Activated T-cell treated with anti-CD3 and anti-CD28 coated beads, Interleukin-2, amount 50 U/mL, for 1 hour (primary cell): ENCODE measurements at places on chromosomes 1 and 21.

DNA sequence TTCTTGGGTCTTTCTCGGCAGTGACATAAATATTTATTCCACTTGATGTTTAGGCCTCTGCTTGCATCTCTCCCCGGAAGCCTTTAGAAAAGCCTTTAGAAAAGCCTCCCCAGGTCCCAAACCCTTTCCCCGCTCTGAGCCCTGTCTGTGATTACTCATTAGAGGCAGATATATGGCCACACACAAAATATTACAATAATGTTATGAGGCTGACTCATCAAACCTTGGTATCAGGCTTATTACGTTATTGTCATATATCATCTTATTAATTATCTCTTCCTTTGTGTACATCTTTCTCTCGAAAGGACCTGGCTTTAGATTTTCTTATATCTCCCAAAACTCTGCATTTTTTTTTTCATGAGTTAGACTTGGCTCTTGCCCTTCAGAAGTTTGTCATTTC is 69.5 kb downstream of the FGGY start:
- no peak for DNase-seq

DNA sequence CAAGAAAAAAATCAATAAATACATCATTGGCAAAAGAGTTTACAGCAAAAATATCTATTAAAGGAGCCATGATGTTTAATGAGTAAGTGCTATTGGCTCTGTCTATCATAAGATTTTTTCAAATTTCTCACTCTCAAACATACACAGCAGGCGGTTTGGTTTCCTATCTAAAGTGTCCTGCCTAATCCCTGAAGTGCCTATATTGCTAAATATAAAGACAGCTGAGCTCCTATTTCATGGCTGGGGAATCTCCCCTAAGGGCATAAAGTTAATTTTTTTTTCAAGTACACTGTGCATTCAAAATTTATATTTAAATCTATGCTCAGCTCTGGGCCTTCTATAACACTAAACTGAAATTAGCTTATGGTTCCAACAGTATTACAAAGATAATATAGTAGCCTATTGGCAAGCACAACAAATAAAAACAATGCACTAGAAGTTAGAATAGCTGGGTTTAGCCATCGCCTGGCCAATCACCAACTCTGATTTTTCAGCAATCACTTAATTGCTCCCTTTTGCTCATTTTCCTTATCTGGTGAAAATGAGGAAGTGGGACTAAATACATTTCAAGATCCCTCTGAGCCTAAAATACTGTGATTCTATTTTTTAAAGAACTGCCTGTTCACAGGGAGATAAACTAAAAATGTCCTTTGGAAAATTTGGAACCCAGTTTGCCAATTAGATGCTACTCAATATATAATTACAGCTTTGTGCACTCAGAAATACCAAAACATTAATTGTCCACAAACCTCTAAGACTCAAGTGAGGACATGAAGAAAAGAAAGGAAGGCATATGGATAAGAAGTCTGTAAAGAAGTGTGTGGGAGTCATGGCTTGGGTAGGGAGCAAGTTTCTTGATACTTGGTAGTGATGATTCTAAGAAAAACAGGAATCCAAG is 62.5 kb downstream of the WDR64 start:
- no peak for DNase-seq

DNA sequence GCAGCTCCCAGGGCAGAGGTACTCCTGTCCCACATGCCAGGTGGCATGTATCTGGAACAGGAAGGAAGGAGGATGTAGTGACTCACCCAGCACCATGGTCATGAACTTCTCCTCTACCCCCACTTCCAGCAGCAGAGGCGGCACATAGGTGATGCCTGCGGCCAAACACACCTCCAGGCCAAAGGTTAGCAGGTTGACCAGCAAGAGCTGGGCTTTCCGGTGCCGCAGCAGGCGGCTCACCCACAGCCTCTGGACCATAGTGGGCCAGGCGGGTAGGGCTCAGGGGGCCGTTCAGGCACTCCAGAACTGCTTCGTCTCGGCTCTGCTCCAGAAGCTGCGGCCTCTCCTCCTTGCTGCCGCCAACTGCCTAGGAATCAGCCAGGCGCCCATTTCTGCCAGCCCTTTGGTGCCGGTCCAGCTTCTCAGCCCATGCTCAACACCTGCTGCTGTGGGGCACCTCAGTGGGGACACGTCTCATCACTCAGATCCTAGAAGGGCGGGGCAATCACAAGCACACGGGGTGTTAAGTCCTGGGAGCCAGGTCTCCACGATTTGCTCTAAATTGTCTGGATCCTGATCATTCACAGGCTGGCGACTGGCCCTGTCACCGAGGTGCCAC is 15.8 kb downstream of the SLC45A3 start:
- DNase-seq = no peak

GRCh38 chr21:37324558-37324957 is 42.0 kb upstream of the DYRK1A start:
- no peak for DNase-seq

- no peak for DNase-seq
Measured at GRCh38 chr1:201983380-201983805, 945 bp downstream of the RNPEP start.

GRCh38 chr1:174872615-174873058 is 127.1 kb upstream of the CACYBP start:
- DNase-seq = no peak

GRCh38 chr1:181187337-181188126 is 99.0 kb downstream of the IER5 start:
- DNase-seq = no peak

- DNase-seq = no peak
Measured at GRCh38 chr1:31299365-31299764, 2.5 kb downstream of the ZCCHC17 start.

DNA sequence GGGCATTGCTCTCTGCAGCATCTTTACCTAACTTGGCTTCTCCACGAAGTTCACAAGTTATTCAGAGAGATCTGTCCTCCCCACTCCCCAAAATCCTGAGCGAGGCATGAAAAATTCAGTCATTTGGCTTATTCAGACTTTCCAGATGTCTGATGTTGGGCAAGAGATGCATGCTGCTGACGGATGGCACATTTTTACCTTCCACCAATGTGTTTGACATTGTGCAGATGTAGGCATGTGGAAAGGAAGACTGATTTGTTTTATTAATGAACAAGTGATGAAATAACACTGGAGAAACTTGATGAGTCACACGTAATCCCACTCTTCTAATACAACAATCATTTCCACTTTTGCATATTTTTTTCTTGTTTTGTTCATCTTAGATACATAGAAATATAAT is 86.7 kb downstream of the C1orf94 start:
- DNase-seq = no peak

DNA sequence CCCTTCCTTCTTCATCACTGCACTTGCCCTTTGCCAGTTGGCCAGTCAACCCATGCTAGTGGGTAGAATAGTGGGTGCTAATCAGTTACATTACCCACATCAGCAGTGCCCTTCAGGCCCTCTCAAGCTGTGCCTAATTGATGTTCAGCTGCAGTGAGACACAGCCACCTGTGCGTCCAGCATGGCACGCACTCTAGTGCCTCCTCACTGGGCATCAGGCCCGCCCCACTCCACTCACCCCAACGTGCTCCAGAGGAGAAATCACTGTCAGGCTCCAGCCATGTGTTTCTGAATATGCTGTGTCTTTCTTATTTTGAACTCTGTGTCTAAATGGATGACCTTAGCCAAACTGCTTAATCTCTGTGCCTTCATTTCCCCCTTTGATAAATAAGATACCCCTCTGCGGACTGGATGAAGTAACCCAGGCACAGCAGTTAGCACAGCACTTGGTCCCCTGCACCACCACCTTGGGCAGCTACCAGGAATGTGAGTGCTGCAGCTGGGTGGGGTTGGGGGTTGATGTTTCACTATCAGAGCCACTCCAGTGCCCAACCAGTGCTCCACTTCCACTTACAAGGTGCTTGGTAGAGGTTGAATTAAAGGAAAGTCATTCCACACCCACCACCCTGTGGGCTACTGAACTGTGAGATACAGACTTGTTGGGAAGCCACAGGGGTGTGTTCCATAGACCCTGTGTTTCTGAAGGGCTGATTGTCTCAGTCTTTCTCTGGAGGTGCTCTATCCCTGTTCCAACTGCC is 8.9 kb upstream of the ADORA3 start:
- DNase-seq = no peak

DNA sequence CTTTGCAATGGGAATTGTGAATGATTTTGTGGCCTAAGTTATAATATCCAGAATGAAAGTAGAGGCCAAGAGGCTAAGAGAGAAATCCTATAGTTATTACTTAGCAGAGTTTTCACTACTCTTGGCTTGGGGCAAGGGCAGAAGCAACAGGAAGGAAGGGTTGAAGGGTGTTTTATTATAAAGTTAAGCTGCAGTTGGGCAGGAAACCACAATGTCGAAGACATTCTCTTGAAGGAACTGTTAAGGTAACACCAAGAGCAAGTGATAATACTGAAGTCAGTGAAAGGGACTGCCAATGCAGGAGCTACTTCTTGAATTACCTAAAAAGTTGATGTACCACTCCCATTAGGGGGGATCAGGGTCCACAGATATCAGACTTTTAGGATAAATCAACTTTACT is 8.3 kb downstream of the XCL2 start:
- DNase-seq = no peak

GRCh38 chr1:205016584-205016983 is 26.4 kb upstream of the CNTN2 start:
- no peak for DNase-seq

DNA sequence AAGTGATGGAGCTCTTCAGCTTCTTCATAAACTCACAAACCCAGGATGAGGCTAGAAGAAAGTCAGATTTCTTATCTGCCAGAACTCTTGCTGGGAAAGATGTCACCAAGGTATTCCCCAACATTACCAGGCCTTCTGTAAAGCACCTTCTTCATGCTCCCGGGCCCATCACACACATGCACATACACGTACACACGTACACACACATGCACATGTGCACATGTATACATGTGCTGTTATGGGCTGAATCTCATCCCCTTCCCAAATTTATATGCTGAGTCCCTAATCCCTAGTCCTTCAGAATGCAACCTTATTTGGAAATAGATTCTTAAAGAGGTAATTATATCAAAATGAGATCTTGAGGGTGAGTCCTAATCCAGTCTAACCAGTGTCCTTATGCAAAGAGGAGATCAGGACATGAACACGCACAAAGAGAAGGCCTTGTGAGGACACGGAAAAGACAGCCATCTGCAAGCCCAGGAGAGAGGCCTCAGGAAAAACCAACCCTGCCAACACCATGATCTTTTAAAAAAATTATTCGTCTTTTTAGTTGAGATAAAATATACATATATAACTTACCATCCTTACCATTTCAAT is 76.4 kb upstream of the LYST start:
- no peak for DNase-seq

- no peak for DNase-seq
Measured at GRCh38 chr1:208951908-208952307, 631.6 kb upstream of the CAMK1G start.

- DNase-seq = no peak
Measured at GRCh38 chr1:228366062-228366865, 40.4 kb downstream of the TRIM11 start.

DNA sequence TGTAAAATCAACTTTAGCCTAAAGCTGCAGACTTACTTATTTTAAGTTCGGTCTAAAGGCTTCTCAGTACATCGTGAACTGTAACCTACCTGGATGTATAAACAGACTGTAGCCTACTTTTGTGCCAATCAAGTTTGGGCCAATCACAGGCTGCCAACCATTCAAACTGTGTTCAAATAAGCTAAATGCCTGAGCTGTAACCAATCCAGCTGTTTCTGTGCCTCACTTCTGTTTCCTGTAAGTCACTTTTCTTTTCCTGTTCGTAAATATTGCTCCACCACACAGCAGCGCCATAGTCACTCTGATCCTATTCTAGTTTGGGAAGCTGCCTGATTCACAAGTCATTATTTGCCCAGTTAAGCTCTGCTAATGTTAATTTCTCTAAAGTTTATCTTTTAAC is 37.5 kb upstream of the SLAMF9 start:
- DNase-seq = no peak

GRCh38 chr1:21641967-21642739 is 27.0 kb downstream of the RAP1GAP start:
- DNase-seq = no peak

GRCh38 chr1:17096584-17096983 is 22.7 kb downstream of the PADI2 start:
- no peak for DNase-seq

DNA sequence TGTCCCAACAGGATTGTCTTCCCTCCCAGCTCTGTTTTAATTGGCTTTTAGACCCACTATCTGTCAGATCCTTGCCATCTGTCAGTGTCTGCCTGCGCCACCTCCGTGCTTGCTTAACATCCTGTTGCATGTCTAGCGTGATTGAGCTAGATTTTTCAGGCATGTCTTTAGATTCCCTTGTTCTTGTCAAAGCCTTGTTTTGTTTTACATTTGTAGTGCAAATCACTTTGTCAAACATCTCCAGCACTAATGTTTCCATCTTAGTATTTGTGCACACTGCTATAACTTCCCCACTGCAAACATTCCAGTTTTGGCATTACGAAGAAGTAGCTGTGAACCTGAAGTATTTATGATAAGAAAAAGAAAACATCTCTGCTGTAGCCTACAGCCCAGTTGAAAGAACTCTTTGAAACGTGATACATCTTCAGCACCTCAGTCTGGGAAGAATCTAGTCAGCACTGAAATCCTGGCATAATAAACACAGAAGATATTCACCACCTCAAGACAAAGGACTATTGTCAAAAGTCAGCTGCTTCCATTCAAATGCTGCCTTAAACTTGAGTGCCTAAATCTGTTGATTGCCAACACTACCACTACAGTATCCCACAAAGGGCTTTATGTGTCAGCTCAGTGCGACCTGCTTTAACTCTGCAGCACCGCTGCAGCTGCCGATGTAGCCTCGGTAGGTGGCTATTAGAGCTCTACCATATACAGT is 105.0 kb downstream of the FNBP1L start:
- DNase-seq = no peak

GRCh38 chr1:96845464-96845863 is 123.9 kb downstream of the PTBP2 start:
- DNase-seq = peak; percentile 23

DNA sequence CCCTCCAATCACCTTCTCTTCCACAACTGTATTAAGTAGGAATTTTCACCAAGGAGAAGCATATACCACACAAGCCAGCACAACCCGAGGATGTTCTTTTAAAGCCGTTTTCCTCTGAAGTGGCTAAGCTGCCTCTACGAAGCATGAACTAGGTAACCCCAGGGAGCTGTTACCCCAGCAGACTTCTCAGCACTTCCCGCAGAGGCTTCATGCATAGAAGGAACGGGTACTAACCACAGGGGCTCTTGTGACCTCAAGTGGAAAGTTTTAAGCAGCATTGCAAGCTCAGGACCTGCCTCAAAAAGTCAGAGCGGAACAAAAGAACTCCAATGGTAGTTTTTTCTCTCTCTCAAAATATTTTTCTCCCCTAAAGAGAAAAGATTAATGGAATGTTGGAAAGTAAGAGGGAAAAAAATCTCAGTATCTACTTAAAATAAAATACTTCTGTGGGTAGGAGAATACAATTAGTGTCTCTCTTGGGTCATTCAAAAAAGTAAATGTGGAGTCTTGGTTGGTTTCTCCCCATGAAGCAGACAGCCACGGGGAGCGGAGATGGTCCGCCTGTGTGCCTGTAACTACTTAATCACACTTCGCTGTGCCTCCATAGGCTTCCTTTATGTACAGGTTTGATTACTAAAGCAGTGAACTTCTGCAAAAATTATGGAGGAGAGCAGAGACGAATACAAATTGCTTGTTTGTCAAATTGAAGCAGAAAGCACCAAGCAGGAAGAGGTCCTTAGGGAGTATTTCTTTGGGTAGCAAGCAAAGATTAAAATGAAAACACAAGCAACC is 40.9 kb downstream of the STX6 start:
- DNase-seq = peak; percentile 39

GRCh38 chr1:92504291-92505014 is 17.7 kb upstream of the GFI1 start:
- no peak for DNase-seq
